ENCODE measurements at places on chromosomes 16 and 17.

- no peak for DNase-seq
Observed at GRCh38 chr16:68907297-68907696, 64.0 kb downstream of the TANGO6 start.

- DNase-seq = no peak
Observed at GRCh38 chr17:19012171-19013080, 7.9 kb upstream of the FAM83G start.

DNA sequence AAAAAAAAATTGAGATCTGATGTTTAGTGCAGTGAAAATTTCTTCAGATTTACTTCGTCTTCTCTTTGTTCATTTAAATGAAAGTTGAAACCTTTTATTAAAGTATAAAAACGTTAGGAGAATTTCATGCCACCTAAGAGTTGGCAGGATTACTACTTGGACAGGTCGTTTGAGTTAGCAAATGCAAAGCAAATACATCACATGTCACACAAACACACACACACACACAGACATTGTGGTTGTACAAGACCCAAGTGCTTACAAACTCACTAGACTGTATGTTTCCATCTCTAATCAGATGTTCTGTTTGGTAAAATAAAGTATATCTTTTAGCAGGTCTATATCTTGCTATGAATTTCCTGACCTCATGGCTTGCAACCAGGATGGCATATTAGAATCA lies 185.6 kb upstream of the COX10 start:
- DNase-seq = no peak

DNA sequence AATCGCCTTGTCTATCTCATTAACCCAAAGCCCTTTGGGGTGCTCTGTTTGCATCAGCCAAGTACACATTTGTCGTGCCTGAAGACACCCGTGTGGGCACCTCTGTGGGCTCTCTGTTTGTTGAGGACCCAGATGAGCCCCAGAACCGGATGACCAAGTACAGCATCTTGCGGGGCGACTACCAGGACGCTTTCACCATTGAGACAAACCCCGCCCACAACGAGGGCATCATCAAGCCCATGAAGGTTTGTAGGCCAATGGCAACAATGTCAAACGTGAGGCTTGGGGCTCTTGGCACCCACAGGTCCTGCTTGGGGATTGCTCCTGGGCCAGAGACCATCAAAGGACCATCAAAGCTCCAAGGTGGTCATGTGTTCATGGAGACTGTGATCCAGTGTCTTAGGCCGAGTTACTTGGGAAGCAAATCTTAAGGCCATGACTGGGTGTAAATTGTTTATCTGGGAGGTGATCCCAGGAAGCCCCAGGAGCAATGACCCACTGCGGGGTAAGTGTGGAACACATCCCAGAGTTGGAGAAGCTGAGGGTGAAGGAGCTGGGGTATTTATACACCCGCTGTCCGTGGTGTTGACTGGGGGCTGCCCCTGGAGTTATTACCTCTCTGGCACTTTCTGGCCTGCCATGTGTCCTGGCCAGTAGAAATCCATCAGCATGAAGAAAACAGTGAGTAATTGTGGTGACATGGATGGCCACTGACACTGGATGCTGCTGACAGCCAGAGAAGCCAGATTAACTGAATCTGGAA lies 24.0 kb downstream of the CDH5 start:
- DNase-seq = no peak

DNA sequence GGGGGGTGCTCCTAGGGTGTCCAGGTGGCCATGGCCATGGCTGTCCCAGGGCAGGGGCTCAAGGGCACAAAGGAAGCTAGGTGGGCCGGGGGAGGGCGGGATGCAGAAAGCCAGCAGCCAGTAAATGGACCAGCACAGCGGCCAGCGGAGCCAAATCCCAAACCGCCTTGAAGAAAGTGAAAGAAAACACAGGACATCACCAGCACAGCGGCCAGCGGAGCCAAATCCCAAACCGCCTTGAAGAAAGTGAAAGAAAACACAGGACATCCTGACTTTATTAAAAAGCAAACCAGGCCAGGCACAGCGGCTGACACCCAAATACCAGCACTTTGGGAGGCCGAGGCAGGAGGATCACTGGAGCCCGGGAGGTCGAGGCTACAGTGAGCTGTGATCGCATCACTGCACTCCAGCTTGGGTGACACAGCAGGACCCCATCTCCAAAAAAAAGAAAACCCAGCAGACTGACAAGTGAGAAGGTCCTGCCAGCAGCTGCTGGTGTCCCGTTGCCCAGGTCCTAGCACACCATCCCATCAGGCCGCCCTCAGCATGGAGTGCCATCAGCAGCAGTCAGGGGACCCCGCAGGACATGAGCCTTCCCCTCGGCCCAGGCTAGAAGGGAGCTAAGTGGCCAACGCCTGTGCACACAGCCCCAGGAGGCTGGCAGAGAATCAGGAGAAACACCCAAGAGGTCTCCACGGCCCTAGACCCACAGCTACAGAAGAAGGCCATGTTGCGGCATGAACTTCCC lies 17.0 kb downstream of the SLC38A10 start:
- DNase-seq = no peak

- DNase-seq = no peak
Observed at GRCh38 chr16:54489225-54490111, 202.9 kb upstream of the IRX3 start.

DNA sequence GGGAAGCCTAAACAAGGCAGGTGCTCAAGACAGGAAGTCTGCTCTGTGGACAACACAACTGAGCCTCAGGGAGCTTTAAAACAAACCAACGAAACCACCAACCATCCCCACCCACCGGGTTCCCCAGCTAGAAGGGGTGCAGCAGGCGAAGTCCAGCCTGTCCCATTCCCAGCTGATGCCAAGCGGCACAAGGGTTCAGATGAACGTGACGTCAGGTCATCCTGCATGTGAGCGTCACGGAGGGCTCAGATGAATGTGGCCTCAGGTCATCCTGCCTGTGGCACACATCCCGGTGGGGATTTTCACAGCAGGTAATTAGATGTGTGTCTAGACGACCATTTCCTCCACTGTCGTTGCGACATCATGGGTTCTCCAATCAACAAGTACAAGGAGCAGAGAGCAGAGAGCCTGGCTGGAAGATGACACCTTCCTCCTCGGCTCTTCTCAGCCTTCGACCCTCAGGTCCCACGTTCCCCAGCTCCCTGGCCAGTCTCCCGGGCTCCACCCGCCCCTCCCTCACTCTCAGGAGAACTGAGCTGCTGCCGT lies 246.5 kb downstream of the FOXL1 start:
- DNase-seq = no peak

DNA sequence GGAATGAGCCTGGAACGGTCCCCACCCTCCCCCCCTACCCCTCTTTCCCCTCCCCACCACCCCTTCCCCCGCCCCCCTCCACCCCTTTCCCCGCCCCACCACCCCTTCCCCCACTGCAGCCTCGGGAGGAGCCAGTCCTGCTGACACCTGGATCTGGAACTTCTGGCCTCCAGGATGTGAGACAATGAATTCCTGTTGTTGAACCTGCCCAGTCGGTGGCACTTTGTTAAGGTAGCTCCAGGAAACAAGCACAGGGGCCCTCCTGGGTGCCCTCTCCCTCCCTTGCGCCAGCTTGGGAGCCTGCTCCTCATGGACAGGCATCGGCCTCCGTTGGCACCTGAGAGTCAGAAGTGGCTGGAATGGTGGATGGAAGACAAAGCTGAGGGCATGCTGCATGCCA lies 152.4 kb upstream of the FOXF1 start:
- no peak for DNase-seq

DNA sequence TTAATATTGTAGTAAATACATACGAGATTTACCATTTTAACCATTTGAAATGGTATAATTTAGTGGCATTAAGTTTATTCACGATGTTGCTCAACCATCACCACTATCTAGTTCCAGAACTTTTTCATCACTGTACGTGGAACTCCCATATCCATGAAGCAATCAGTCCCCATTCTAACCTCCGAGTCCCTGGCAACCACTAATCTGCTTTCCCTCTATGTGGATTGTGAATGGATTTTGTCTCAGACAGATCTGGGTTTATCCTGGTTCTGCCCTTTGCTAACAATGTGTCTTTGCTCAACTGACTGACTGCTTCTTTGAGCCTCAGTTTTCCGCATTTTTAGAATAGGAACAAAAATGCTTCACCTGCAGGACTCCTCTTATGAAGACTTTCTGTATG lies 51.4 kb downstream of the TANGO6 start:
- no peak for DNase-seq

DNA sequence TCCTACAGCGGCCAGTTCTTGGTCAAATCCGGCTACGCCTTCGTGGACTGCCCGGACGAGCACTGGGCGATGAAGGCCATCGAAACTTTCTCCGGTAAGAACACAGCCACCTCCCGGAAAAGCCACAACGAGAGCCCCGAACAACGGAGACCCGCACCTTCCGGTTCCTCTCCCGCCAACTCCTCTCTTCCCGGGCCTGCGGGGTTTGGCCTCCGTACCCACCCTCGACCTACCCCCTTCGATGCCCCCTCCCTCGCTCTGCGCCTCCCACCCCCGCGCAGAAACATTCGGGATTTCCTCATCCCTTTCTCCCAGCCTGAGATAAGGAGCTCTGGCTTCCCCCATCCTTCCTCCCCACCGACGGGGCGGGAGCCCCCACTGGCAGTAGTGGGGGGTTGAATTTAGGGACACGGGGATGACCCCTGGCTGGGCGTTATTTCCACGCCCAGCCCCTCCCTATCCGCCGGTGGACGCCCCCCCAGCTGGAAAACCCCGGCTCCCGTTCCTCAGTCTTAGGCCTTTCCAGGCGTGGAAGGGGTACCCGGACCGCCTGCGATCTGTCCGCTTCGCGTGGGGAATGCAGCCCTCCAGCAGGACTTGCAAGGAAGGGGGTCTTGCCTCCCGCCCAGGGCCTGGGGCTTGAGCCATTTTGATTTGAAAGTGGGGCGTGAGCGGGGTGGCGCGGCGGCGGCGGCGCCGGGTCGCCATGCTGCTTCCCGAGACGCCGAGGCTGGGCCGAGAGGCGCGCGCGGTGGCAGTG lies 822 bp downstream of the IGF2BP1 start:
- DNase-seq = no peak

DNA sequence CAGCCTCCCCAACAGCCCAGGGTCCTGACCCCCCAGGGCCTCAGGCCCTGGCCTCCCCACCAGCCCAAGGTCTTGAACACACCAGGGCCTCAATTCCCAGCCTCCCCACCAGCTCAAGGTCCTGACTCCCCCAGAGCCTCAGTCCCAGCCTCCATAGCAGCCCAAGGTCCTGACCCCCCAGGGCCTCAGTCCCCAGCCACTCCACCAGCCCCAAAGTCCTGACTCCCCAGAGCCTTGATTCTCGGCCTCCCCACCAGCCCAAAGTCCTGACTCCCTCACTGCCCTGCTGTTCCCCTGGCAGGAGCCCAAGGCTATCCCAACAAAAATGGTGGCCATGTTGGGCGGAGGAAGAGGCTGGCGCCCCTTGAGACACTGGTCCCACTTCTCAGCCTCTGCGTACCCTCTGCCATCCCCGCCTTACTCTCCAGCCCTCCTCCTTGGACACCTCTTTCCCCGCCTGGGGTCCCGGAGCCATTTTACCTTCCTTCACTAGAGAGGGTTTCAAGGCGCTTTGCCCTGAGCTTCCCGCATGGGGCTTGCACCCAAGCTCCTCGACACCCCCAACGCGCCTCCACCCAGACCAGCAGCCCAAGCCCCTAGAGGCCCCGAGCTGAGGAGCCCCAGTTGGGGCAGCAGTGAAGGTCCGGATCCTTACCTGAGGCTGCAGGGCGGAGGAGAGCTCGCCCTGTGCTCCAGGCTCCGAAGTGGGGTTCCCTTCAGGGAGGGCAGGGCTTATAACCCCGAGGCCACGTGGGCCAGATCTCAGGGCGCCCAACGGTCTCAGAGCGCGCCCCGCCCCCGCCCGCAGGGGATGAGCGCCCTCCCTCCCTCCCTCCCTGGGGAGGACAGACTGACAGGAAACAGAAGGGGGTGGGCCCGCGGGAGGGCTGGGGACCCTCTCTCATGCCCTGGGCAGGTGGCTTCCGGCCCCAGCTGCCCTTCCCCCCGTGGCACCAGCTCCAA lies 3.5 kb upstream of the TSPOAP1 start:
- DNase-seq = peak; percentile 88

DNA sequence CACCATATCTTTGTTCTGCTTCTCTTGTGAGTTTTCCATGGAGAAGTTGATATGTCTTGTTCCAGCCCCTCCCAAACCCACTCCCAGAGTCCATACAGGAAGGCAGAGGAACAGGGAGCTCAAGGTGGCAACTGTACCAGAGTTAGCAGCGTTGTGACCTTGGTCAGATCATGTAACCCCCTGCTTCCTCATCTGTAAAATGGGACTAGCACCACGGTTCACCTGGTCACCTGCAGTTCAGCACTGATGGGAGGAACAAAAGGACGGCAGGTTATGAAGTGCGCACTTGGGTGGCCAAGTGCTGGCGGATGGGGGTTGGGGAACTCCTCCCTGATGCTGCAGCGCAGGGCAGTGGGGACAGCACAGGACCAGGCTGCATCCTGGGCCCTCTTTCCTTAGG lies 7.7 kb upstream of the NEUROD2 start:
- DNase-seq = no peak

DNA sequence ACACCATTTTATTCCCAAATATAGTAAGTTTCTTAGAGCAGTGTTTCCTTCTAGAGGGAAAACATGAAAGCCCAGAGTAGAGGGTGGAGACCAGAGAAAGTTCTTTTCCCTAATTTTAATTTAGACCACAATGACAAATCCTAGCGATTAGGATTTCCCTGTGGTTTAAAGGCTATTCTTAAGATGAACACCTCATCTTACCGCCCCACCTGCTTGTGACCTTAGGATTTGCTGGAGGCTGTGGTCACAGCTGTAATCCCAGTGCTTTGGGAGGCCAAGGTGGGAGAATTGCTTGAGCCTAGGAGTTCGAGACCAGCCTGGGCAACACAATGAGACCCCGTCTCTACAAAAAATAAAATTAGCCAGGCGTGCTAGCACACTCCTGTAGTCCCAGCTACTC lies 51.1 kb downstream of the GPRC5B start:
- DNase-seq = no peak

DNA sequence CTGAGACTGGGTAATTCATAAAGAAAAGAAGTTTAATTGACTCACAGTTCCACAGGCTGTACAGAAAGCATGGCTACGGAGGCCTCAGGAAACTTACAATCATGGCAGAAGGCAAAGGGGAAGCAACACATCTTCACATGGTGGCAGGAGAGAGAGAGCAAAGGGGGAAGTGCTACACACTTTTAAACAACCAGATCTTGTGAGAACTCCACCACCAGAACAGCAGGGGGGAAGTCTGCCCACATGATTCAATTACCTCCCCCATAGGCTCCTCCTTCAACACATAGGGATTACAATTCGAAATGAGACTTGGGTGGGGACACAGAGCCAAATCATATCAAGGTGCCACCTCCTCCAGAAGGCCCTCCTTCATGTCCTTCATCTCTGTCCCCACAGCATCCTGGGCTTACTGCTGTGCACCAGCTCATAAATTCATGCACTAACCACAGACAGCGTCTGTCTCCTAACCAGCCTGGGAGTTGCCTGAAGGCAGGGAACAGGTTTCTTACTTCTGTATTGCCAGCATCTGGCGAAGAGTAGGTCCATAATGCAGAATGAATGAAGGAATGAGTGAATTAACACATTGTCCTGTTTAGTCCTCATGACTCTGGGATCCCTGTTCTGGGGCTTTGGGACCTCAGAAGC lies 74.4 kb downstream of the WSB1 start:
- DNase-seq = no peak
